Fibroblast of villous mesenchyme (primary cell): ENCODE measurements at places on chromosomes 5 and 9. TPM values are rescaled to one million over a fixed set of nuclear protein-coding genes. Genes with fewer than 3 reads are reported as not detected.

Gene SLC1A3
- 1.3 and 4.8 TPM in 2 replicates for total RNA-seq

Gene SH3RF2
- total RNA-seq: 0.97 and 2.2 TPM in 2 replicates

GRCh38 chr9:129725795-129726251 is 27.0 kb downstream of the PTGES start:
- DNase-seq: no peak

DNA sequence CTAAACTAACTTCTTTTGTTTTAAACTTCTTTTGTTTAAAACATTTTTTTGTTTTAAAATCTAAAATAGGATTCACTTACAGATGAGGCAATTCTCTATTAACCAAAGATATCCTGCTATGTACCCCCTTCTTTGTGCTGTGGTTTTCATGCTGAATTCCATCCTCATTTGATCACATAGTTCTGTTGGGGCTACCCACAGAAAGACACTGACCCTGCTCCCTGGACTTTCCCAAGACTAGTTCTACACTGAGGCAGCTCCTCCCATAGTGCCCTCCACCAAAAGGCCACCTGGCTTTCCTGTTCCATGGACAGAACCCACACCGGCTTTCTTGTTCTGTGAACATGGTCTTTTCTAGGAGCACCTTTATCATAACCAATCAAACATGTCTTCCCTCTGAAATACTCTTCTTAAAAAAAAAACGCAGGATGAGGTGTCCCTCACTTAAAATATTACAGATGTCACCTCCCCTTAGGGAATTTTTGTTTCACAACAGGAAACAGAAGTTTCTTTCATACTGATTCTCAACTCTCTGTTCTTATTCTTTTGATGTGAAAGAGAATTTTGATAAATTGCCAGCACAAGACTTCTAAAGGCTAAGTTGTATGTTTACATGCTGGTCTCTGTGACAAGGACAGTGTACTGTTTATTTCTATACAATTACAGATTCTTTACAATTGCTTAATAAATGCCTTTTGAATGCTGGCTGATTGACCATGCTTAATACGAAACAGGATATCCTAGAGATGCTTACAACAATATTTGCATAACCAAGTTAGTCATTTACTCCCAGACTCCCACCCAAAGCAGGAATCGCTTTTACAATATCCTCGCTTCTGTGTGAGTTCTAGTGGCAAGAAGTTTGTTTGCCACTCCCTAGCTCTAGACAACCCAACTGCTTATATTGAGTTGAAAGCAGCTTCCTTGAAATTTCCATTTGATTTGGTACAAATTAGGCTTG is 300.4 kb downstream of the DTWD2 start:
- no peak for DNase-seq
